Stimulated activated CD8-positive, alpha-beta memory T cell treated with anti-CD3 and anti-CD28 coated beads, Interleukin-2, amount 100 ng/mL, for 48 hours (primary cell): ENCODE measurements at places on chromosomes 1 and 21.

- no peak for DNase-seq
These were observed 113.6 kb downstream of the FGGY start for GRCh38 chr1:59410457-59410856.

GRCh38 chr1:101474039-101474665 is 237.3 kb downstream of the S1PR1 start:
- DNase-seq = no peak

GRCh38 chr1:116115476-116116439 is 4.6 kb downstream of the MAB21L3 start:
- no peak for DNase-seq

DNA sequence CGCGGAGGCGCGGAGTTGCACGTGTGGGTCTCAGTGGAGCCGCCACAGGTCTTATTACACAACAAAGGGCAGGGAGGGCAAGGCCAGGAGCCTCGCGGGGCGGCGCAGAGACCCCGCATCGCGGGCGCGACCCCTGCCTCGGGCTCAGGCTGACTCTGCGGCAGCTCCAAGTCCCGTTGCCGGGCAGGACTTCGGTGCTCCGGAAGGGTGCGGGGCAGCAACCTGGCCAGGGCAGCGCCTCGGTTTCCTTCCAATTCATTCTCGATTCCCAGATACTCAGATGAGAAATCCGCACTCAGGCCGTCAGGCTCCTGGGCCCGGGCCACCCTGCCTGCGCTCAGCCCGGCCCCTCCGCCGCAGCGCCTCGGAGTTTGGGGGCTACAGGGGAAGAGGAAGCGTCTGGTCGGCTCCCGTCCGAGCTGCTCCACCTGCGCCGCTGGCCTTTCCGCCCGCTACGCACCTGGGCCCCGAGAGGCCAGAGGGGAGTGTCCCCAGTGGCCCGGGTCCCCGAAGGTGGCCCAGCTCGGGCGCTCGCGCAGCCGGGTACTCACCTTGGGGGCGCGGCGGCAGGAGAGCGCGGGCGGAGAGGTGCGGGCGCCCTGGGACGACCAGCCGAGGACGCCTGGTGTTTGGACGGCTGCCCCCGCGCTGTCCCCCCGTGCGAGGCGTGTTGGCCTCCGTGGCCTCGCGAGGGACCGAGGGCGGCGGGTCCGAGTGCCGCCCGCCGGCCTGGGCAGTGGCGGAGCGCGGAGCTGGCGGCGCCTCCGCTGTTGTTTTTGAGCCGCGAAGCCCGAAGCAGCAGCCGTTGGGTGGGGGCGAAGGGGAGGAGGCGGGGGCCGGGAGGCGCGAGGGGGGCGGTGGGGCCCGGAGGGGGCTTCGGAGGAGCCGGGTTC is 1.1 kb upstream of the PRDM16 start:
- DNase-seq = no peak

GRCh38 chr21:46355161-46356004 is 31.4 kb downstream of the PCNT start:
- no peak for DNase-seq

- no peak for DNase-seq
These were observed 1301.8 kb downstream of the BRINP3 start for GRCh38 chr1:189175889-189176288.

GRCh38 chr1:24896176-24896575 is 33.9 kb downstream of the RUNX3 start:
- DNase-seq = no peak

GRCh38 chr1:1491601-1492000 is 20.0 kb downstream of the ATAD3B start:
- no peak for DNase-seq

DNA sequence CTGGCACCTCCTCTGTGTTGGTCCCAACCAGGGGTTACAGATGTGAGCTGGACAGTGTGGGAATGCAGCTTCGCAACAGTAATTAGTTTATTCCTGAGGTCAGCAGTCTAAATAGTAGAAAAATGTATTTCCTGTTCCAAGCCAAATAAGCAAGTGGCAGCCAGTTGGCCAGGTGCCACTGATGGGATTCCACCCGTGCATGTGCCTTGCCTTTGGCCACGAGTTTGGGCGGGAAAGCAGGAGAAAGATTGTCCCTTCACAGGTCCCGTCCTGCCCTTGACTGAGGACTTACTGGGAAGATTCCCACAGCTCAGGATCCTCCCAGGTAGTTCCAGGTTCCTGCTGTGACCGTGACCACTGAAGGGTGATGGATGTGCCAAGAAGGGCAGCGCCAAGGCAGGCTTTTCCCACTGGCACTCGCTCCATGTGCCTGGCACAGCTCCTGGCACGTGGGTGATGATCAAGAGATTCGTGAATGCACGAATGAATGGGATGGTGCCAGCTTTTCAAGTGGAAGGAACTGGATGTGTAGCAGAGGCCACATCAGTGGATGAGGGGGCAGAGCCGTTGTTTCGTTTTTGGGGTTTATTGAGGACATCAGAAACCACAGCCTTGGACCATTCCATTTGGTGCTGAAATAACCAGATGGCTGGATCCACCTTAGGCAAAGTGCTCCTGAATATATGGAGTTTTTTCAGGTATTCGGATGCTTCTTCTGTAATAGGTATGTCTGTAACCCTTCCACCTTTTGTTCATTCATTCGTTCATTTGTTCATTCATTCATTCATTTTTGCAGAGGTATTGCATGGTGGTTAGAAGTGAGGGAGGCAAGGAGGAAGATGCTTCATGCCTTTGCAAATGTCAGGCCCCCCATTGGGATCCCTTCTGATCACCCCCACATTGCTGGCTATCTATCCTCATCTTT is 62.4 kb upstream of the WNT4 start:
- DNase-seq = no peak

DNA sequence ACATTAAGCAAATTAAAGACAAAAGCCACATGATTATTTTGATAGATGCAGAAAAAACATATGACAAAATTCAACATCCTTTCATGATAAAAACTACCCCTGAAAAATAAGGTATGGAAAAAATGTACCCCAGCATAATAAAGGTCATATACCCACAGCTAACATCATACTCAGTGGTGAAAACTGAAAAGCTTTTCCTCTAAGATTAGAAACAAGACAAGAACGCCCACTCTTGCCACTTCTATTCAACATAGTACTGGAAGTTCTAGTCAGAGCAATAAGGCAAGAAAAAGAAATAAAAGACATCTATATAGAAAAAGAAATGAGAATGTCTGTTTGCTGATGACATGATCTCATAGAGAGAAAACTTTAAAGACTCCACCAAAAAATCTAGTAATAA is 20.7 kb downstream of the ERO1B start:
- no peak for DNase-seq

- DNase-seq = no peak
These were observed 769 bp downstream of the GALE start for GRCh38 chr1:23799570-23800399.

DNA sequence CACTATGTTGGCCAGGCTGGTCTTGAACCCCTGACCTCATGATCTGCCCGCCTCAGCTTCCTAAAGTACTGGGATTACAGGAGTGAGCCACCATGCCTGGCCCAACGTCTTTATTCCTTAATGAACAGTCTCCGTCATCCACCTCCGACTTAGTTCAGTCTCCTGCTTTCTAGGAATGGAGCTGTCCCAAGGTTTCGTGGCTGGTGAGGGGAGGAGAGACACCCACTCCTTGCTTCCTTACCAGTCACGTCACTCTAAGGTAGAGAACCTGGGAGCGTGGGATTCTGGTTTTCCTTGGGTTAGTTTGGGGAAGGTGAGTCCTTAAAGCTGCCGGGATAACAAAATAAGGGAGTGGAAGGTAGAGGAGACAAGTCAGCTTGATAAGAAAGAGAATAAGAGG is 55.0 kb upstream of the ATP2B4 start:
- no peak for DNase-seq

DNA sequence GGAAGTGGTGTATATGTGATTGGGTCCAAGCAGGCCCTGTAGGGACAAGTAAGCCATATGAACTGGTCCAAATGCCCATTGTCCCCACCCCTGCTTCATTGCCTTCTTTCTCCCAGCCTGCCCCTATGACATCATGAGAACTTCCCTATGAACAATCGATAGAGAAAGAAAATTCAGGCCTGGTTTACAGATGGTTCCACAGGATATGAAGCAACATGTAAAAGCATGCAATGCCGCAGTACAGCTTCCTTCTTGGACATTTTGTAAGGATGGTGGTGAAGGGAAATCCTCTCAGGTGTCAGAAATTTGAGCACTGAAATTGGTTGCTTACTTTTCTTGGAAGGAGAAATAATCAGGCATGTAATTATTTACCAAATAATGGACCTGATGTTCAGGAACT is 581.7 kb downstream of the MRPL39 start:
- no peak for DNase-seq

GRCh38 chr21:46051821-46052675 is 45.9 kb upstream of the COL6A2 start:
- no peak for DNase-seq

- DNase-seq = no peak
These were observed 10.9 kb downstream of the KDF1 start for GRCh38 chr1:26949266-26949925.

DNA sequence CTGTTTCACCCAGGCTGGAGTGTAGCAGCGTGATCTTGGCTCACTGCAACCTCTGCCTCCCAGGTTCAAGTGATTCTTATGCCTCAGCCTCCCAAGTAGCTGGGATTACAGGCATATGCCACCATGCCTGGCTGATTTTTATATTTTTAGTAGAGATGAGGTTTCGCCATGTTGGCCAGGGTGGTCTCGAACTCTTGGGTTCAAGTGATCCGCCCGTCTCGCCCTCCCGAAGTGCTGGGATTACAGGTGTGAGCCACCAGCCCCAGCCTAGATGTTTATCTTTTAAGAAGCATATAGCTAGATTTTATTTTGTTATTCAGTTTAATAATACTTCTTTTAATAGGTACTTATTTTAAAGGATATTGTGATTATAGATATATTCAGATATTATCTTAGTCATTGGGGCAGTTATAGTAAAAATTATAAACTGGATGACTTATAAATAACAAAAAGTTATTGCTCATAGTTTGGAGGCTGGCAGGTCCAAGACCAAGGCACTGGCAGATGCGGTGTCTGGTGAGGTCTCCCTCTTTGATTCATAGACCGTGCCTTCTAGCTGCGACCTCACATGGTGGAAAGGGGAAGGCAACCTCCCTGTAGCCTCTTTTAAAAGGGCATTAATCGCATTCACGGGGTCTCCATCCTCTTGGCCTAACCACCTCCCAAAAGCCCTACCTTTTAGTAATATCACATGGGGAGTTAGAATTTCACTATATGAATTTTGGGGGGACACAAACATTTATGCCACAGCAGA is 3.1 kb upstream of the KCNE2 start:
- DNase-seq = no peak
